NCI-H69 (cell line): ENCODE measurements at places on chromosomes 1 and 21.

- peak; percentile 91 for DNase-seq
Measured at GRCh38 chr1:9593492-9594465, 5.1 kb downstream of the TMEM201 start.

GRCh38 chr1:197981561-197981960, 64.4 kb downstream of the LHX9 start:
- no peak for DNase-seq

GRCh38 chr1:215079456-215079855, 3.1 kb upstream of the KCNK2 start:
- DNase-seq: no peak

DNA sequence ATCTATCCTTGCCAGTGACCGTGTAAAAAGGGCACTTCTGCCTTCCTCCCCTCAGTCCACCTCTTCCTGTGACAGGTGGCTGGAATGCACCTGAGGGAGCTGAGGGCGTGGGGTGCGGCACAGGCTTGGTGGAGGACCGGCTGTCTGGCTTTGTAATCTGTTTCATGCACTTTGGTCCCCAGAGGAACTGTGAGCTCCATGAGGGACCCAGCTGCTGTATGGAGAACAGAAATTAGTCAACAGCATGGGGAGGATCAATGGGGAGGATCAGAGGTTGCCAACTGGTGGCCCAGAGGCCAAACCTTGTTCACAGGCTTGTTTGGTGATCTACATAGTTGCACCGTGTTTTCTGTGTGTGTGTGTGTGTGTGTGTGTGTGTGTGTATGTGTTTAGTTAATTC, 19.0 kb upstream of the LUZP1 start:
- DNase-seq: peak; percentile 39

DNA sequence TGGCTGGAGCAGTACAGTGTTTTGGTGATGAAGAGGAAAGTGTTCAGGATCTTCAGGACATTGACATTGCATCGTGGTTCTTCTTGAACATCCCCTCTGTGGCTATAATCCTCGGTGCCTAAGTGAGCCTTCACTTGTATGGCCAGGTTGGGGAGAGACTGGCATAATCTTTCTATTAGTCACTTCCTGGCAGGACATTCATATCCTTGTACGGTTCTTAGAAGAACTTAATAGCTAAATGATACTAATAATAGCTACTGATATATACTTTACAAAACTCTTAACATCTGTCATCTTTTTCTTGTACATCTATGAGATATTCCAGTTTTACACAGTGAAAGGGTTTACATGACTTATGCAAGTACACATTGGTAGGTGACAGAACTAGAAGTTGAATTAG, 35.8 kb downstream of the CELF3 start:
- DNase-seq: no peak

DNA sequence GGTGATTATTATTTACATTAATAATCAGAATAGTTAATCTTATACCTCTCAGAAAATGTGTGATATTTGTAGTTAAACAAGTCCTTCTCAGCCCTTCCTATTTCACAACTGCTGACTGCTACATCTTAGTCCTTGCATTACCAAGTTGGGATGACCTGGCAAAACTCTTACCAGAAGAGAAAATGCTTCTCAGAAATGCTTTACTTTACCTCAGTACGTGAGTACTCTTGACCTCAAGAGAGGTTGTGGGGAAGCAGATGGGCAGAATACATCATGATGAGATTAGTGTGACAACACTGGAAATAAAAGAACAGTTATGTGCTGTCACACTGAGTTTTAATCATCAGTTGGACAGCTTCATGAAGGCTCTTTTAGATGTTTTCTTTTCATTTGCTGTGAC, 16.2 kb downstream of the CFAP126 start:
- DNase-seq: no peak

GRCh38 chr21:18725653-18726052, 322.1 kb upstream of the TMPRSS15 start:
- peak; percentile 79 for DNase-seq

GRCh38 chr1:201562659-201563405, 23.9 kb downstream of the NAV1 start:
- DNase-seq: no peak

DNA sequence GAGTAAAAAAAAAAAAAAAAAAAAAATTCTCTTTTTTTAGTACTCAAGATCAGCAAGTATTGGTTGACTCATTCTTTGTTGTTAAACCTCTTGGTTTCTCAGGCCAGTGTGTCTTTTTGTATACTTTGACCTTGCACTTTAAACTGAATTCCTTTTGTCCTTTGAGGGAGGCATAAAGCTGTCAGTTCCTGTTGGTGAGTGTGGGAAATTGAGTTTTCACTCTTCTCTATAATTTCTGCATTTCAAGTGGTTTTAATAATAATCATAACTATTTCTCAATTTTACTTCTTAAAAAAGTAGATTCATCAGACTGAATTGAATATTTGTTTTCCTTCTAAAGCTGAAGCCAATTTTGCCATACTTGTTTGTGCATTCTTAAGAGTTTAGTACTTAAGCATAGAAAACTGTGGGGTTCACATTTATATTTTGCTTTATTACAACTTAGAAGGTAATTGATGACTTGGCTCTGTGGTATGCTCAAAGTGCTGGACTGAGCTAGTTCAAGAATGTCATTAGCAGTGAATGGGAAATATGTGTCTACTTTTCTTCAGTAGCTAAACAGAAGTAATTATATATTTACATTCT, 43.4 kb downstream of the ITSN1 start:
- DNase-seq: peak; percentile 20

DNA sequence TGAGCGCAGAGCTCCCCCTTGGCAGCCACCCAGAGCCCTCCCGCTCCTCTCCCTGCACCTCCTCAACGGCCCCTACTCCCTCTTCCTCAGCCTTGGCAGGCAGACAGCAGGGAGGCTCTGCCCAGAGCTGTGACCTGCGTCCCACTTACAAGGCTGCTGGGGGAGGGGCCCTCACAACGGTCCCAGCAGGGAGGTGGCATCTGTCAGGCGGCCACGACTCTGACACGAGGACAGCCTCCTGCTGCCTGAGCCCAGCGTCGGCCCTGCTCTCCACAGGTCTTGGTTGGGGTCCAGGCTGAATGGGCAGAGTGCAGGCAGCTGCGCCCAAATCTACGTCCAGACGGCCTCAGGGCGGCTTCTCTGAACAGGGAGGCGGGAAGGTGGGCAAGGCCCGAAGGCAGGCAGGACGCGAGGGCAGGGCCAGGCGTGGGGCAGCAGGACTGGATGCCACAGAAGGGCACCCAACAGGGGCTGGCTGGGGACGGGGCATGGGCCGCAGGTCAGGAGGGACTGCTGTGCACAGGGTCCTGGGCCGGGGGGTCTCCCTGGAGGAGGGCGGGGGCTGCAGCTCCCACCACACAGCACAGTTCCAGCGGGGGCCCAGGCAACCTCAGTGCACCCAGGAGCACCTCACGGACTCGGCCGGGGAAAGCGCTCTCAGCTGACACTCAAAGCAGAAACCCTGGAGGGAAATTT, 7.5 kb downstream of the SLC19A1 start:
- peak; percentile 92 for DNase-seq

GRCh38 chr1:2985067-2985561, 36.2 kb upstream of the ACTRT2 start:
- DNase-seq: no peak

DNA sequence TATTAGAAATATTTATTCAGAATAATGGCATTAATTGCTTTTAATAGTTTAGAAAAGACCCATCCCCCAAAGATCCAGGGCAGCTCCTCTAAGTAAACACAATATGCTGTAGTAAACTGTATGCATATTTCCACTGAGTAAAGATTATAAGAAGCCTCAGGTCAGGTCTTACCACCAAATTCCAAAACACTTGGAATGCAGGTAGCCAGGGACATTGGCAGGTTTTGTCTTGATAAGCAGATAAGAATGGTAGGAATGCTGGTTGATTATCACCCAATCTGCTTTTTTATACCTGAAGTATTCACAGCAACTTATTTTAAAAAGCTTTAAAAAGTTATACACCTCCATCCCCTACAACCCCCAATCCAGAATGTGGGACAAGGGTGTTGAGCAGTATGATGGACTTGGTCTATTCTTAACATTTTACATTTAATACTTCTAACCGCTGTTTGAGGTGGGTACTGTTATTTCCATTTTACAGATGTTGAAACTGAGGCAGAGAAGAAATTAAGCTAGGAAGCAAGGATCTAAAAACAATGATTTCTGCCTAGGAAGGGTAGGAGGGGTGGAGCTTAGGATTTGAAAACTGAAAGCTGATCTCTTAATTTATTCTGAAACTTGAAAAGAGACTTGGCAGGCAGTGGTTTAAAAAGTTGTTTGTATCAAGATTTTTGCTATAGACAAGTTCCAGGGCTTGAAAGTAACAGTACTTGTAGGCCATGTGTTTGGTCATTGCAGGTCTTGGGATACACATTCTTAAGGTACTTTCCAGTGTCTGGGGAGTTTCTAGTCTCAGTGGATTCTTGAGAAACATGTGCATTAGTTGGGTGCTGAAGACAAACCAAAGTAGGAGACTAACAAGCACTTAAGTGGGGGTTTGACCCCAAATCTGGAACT, 15.6 kb upstream of the THEM4 start:
- no peak for DNase-seq

DNA sequence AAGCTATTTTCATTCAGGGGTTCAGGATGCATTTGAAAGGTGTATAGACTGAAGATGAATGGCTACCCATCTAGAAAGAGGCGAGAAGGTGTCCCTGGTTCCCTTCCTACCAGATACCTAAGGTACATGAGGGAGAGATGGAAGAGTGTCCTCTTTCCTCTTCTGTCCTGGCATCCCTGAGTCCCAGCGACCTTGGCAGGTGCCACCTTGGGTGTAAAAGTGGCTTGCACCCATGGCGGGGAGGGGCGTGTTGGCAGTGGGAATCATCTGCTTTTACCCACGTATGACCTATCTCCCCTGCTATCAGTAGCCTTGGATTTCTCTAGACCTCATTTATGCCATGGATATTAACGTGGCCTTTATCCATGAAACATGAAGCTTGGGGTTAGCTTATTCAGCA, 1126.1 kb downstream of the KCNT2 start:
- DNase-seq: no peak

- no peak for DNase-seq
Measured at GRCh38 chr1:56254130-56254529, 325.2 kb downstream of the PLPP3 start.

DNA sequence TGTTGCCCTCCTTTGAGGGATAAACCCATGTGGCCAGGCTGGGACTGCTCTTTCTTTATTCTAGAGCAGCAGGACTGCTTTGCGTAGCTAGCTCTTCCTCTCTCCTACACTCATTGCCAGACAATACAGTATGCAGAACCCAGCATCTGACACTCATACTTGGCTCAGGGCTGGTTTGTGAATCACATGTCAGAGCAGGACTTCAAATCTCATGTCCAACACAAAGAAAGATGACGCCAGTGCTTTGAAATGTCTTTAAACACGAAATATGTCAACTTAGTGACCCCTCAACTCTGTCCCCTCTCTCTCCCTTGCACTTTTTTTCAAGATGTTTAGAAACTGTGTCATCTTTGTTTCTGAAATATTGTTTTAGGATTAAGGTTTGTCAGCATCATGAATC, 135.0 kb downstream of the TGFB2 start:
- no peak for DNase-seq

DNA sequence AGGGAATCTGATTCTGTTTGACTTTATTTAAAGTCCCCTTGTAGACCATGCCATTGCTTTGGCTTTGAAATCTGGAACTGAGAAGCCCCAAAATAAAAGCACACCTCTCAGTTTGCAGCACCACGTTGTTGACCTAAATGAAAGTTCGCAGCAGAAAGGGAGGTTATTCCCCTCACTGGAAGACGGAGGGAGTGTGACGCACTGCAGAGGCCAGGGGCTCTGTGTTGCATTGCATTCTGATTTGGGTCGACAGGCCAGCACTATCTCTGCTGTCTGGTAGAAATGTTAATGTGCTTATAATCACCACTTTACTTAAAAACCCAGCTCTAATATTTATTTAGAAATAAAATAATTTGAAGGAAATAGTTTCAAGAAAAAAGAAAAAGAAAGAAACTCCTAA, 675.2 kb upstream of the NR5A2 start:
- no peak for DNase-seq

DNA sequence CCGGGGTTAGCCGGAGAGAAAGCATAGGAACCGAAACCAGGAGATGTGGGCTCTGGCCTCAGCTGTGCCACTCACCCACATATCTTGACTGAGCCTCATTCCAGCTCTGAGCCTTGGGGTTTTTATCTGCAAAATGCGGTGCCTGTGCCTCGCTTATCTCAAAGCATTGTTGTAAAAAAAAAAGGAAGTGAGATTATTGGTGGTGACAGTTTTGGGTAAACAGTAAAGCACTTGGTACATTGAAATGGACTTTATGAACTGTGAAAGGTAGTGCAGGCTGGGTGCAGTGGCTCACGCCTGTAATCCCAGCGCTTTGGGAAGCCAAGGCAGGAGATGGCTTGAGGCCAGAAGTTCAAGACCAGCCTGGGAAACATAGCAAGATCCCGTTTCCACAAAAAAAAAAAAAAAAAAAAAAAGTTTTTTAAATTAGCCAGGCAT, 3.8 kb downstream of the PTAFR start:
- DNase-seq: no peak

DNA sequence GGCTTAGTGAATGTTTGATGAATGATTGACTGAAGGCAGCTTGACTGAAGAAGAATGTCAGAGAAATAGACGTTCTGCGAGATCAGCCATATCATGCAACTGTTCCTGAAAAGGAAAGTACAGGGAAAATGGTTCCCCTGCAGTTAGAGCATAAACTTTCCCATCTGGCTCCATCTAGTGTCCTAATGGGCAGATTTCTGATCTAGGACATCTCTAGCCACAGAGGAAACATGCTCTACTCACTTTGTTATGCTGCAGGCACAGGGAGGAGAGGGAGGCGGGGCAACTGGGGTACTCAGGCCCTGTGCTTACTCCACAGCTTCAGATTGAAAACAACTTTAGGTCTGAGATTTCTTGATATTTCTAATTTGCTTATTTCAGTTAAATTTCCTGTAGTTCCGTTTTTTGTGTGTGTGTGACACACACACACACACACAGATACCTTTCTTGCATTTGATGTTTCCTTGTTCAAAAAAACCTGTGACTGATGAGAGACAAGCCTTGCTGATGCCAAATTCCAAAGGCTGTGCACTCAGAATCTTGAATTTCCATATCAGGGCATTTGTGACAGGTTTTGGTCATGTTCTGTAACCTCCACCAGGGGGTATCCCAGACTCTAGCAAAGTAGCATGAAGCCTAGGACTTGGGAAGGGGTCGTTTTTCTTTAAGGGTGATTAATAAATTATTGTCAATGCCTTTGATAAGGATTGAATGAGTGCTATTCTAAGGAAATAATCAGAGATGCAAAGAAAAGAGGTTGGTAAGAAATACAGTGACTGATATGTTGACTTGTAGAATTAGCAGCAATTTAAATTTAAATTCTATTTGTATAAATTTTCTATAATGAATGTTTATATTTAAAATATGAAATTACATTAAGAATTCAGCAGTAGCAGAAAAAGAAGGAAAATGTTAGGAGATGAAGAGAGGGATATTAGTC, 139.7 kb upstream of the BEND5 start:
- DNase-seq: peak; percentile 78
